ENCODE measurements at places on chromosomes 4 and X.

DNA sequence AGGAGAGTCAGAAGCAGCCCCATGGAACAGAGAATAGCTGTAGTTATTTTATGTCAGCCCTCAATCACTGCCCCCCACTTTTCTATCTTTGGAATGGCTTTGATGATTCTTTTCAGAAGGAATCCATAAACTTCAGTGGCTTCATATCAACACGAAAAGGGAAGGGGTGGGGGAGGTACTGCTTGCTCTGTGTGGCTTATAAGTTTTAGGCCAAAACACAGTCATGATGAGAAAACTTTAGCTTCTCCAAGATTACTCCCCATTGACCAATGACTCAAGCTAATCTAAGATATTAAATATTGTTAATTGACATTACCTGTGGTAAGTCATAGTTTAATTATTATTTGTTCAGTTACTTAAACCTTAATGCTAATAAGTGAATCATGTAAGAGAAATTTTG lies 669.6 kb upstream of the FAM241A start:
- no peak for DNase-seq

DNA sequence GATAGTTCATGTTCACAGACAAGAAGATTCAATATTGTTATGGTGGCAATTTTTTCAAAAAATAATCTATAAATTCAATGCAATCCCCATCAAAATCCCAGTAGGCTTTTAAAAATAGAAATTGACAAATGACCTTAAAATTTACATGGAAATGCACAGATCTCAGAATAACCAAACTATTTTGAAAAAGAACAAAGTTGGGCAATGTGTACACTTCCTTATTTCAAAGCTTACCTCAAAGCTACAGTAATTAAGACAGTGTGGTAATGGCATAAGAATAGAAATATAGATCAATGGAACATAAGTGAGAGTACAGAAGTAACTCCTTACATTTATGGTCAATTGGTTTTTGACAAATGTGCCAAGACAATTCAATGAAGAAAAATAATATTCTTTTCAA lies 39.0 kb downstream of the FRMD7 start:
- no peak for DNase-seq

GRCh38 chrX:110268886-110269285 lies 49.0 kb downstream of the AMMECR1 start:
- DNase-seq: no peak

DNA sequence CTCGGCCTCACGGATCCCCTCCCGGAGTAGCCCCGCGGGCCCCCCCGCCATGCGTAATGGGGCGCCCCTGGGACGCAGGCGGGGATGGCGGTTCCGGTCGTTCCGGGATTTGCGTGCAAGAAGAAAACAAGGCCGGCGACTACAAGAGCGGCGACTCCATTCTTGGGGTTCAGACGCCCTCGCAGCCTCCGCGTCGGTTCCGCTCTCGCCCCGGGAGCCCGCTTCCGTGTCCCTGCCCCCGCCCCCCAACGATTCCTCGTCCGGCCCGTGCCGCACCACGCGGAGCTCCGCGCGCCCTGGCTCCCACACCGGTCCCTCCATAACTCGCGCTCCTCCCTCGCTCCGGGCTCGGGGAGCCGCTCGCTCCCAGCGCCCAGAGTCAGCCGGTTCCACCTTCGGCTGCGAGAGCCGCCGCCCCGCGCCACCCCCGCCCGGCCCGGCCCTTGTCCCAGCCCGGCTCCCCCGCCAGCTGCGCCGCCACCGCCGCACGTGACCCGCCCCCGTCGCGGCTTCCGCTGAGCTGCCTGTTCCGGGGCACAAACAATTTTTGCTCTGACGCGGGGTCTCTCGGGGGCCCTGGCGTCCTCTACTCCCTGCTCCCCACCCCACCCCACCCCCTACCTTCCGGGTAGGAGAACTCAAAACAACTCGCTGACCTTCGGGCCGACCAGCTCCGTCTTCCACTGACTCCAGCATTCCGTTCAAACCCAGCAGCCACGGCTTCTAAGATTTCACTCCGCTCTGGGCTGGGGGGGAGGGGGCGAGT lies 78.8 kb upstream of the BCOR start:
- no peak for DNase-seq

GRCh38 chr4:173185847-173186510 lies 17.4 kb downstream of the GALNT7 start:
- DNase-seq: no peak

DNA sequence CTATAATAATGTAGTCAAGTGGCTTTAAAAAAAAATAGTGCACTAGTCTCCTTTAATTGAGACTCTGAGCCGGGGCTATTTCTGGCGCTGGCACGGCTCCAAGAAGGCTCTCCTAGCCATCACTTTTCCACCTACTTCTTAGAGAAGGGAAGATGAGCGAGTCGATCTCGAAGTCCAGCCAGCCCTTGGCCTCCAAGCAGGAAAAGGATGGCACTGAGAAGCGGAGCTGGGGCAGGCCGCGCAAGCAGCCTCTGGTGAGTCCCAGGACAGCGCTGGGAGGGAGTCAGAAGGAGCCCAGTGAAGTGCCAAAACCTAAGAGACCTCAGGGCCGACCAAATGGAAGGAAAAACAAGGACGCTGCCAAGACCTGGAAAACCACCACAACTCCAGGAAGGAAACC lies 531.9 kb downstream of the MAGEB5 start:
- no peak for DNase-seq

DNA sequence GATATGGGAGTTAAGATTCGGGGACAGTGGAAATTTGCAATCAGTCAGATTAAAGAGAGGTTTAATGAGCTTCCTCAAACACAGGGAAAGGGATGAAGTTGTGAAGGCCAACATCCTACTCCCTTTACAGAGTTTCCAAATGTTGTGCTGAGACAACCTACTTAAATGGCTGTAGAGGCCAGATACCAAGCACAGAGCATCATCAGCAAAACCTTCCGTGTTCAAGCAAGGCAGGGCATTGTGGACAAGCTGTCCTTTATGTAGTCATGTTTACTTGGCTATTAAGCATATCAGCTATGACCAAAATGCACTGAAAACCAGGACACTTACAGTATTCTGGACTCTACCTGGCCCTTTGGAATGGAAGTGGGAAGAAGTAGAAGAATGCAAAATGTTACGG lies 197.3 kb downstream of the DMD start:
- no peak for DNase-seq

- no peak for DNase-seq
Measured at GRCh38 chrX:110123331-110123782, 120.4 kb downstream of the TMEM164 start.

GRCh38 chr4:74284053-74284452 lies 24.2 kb upstream of the EPGN start:
- peak; percentile 64 for DNase-seq

- no peak for DNase-seq
Measured at GRCh38 chr4:78552389-78553042, 946 bp downstream of the ANXA3 start.

- no peak for DNase-seq
Measured at GRCh38 chr4:4641661-4642495, 100.0 kb upstream of the STX18 start.

GRCh38 chr4:168019019-168019651 lies 73.2 kb upstream of the ANXA10 start:
- DNase-seq: no peak

DNA sequence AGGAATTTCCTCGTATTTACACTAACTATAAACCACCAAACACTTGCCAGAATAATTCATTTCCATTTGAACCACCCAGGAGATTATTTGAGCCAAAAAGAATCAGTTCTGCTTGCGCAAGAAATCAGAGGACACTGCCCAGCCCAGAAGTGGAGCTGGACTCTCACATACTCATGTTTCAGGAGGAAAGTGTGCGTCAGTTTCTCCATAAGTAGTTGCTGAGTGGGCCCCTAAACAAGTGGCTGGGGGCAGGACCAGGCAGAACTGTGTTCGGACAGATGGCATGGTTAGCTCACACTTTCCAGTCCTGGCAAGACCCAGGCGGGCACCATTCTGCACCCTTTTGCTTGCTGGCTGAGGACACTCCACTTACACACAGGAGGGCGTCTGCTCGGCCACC lies 38.8 kb downstream of the BTC start:
- DNase-seq: no peak

- peak; percentile 95 for DNase-seq
Measured at GRCh38 chr4:184845367-184846021, 19.7 kb upstream of the ACSL1 start.

GRCh38 chr4:139720806-139721205 lies 55.2 kb downstream of the MGST2 start:
- DNase-seq: no peak

GRCh38 chrX:72045552-72046277 lies 86.0 kb downstream of the RTL5 start:
- no peak for DNase-seq

GRCh38 chr4:184287697-184288255 lies 70.1 kb upstream of the ENPP6 start:
- DNase-seq: peak; percentile 45

DNA sequence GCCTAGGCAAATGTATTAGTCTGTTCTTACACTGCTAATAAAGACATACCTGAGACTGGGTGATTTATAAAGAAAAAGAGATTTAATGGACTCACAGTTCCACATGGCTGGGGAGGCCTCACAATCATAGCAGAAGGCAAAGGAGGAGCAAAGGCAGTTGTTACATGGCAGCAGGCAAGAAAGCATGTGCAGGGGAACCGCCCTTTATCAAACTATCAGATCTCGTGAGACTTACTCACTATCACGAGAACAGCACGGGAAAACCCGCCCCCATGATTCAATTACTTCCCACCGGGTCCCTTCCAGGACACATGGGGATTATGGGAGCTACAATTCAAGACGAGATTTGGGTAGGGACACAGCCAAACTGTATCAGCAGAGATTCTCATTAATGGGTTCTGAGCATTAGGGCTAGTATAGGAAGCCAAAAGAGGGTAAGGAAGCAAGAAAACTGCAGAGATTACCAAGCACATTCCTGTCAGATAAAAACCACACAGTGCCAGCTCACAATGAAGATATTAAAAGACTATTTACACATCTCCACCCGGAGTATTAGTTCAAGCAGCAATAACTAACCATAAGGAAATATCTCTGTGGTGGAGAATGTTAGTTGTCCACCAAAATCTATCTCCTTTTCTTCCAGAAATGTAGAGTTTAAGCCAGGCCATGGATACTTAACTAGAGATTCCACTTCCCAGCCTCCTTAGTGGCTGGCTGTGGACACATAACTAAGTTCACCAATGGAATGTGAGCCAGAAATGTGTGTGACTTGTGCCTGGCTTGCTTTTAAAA lies 61.2 kb upstream of the HOPX start:
- peak; percentile 48 for DNase-seq

Measured in AG10803 (cell line).